Stimulated activated CD4-positive, alpha-beta T cell treated with anti-CD3 and anti-CD28 coated beads, Interleukin-12 subunit alpha, Interleukin-12 subunit beta, amount 100 ng/mL, for 4 hours (primary cell): ENCODE measurements at places on chromosomes 7 and 10.

GRCh38 chr10:63247771-63248170 is 114.6 kb downstream of the NRBF2 start:
- DNase-seq = no peak

GRCh38 chr10:99880080-99880835 is 97.8 kb downstream of the ABCC2 start:
- DNase-seq = no peak

- DNase-seq = no peak
Measured at GRCh38 chr10:70054902-70055301, 2.3 kb downstream of the MACROH2A2 start.

DNA sequence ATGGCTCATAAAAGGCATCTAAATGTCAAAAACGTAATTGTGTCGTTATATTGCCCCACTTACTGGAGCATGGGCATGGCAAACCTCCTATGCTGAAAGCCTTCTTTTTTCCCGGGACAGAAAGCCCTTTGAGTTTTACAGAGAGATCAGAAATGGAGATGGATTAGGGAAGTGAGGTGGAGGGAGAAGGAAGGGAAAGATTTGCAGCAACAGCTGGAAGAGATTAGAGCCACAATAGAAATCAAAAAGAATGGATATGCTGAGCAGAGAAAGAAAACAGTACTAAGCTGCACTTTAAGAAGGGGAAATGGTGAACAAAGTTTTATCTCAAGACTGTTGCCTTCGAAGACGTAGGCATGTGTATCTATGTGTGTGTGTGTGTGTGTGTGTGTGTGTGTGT is 97.2 kb upstream of the PCGF5 start:
- DNase-seq = no peak

GRCh38 chr7:11548532-11548931 is 283.5 kb downstream of the THSD7A start:
- DNase-seq = no peak

- no peak for DNase-seq
Measured at GRCh38 chr7:4240520-4241303, 441.4 kb upstream of the FOXK1 start.

DNA sequence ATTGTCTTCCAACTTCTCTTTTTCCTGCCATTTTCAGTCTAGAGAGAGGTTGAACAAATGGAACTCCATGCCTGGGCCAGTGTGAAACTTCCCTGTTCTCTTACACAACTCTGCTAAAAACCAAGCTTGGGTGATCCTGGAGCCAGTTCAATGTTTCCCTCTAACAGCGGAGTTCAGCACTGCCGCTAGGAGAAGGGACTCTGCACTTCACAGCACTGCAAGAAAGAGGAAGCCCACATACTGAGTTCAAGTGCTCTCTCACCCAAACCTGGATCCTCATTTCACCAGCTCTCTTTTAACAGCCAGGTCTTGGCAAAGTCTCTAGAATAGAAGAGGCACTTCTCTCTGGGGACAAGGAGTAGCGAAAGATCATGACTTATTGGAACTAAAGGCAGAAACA is 18.8 kb downstream of the FOXI2 start:
- DNase-seq = no peak

DNA sequence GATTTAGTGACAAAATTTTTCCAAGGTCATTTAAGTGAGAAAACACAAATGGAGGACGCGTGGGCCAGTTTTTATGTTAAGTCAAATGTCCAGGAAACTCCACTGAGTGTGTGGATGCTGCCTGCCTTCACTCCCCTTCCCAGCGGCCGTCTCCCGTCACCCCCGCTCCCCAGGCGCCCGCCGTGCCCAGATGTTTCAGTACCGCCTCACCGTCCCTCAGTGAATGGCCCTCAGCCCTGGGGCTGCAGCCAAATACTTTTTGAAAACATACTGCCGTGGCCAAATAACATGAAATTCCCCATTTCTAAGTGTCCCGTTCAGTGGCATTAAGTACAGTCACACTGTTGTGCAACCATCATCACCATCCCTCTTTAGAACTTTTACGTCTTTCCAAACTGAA is 131.9 kb downstream of the INSYN2A start:
- DNase-seq = no peak

GRCh38 chr10:3131098-3131497 is 41.5 kb downstream of the PITRM1 start:
- DNase-seq = no peak

- DNase-seq = no peak
Measured at GRCh38 chr7:134695321-134695860, 48.7 kb downstream of the BPGM start.

DNA sequence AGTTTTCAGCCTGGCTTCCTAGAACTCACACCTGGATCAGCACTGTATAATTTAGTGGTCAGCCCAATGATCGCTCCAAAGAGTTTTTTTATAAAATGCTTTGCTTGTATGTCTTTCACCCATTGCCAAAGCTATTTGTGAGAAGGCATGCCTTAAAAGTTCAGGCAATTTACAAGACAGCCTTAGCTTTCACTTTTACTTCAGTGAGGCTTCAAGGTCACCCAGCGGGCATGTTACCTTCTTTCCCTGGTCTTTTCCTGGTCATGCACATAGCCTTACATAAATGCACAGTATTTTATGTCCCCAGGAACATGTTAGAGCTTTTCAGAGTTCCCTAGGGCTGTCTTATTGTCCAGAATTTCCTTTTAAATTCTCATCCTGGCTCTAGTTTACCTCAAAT is 179.9 kb upstream of the TMEM72 start:
- DNase-seq = no peak

DNA sequence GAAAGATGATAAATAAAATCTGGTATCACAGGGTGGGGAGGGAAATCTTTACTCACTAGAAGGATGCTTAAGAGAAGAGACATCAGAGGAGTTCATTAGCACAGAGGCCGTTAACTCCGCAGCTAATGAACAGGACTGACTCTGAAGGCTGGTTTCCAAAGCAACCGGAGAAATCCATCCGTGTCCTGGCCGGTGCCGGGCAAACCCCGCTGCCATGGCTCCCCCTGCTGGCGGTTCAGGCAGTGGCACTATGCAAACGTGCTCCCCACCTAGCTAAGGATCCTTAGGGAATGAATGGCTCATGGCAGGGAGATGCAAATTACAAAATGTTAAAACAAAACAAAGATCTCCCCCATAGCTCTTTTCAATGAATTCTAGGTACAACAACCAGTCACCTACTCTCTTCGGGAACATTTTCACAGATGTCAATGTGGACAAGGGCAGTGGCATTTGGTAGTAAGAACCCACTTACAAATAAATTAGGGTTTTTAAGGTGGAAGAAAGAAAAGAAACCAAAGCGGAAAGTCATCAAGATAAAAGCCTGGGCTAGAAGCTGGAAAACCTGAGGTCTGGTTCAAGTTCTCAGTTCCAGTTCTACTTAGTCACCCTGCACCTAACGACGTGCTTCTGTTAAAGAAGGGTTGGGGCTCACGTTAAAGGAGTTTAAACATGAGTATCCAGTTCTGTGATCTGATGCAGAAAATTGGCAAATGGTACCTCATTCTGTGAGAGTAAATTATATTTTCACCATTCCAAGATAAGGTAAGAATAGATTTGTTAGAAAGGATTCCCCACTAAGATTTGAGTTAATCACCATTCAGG is 138.2 kb downstream of the SVIL start:
- peak; percentile 59 for DNase-seq

GRCh38 chr7:66523409-66523808 is 105.3 kb upstream of the KCTD7 start:
- DNase-seq = no peak

- no peak for DNase-seq
Measured at GRCh38 chr10:69883310-69884023, 81.8 kb downstream of the COL13A1 start.

DNA sequence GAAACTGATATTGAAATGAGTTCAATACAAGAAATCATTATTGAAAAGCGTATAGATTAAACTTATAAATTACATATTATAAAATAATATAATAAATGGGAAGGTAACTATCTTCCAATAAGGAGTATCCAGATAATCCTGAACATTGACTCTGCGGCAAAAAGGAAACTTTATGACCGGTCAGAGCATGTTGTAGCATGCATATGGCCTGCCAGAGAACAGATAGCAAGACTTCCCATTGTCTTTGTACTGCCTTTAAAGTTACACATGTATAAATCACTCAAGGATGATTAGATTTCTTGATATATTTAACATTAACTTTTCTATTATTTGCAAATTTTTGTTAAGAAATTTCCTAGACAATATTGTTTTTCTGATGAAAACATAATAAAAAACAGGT is 56.2 kb upstream of the ETV1 start:
- DNase-seq = no peak

DNA sequence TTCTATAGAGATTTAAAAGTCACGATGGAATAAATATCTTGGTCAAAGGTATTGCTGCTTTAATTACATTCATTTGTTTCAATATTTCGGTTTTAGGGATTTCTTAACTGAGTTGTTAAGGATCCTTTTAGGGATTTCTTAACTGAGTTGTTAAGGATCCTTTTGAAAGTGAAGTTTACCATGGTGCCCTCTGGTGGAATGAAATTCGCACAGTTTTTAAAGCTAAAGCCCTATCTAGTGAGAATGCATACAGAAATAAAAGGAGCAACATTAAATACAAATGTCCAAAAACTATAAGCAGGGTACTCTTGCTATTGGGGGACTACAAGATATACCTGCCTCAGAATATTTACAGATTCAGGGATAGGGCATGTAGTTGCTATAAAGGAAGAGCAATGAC is 193.7 kb downstream of the RNLS start:
- DNase-seq = no peak

DNA sequence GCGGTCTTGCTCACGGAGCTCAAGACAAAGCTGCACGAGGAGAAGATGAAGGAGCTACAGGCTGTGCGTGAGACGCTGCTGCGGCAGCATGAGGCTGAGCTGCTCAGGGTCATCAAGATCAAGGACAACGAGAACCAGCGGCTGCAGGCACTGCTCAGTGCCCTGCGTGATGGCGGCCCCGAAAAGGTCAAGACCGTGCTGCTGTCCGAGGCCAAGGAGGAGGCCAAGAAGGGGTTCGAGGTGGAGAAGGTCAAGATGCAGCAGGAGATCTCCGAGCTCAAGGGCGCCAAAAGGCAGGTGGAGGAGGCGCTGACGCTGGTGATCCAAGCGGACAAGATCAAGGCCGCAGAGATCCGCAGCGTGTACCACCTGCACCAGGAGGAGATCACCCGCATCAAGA is 51.4 kb downstream of the JAKMIP3 start:
- DNase-seq = no peak

GRCh38 chr10:128008521-128009250 is 101.8 kb downstream of the PTPRE start:
- DNase-seq = no peak

DNA sequence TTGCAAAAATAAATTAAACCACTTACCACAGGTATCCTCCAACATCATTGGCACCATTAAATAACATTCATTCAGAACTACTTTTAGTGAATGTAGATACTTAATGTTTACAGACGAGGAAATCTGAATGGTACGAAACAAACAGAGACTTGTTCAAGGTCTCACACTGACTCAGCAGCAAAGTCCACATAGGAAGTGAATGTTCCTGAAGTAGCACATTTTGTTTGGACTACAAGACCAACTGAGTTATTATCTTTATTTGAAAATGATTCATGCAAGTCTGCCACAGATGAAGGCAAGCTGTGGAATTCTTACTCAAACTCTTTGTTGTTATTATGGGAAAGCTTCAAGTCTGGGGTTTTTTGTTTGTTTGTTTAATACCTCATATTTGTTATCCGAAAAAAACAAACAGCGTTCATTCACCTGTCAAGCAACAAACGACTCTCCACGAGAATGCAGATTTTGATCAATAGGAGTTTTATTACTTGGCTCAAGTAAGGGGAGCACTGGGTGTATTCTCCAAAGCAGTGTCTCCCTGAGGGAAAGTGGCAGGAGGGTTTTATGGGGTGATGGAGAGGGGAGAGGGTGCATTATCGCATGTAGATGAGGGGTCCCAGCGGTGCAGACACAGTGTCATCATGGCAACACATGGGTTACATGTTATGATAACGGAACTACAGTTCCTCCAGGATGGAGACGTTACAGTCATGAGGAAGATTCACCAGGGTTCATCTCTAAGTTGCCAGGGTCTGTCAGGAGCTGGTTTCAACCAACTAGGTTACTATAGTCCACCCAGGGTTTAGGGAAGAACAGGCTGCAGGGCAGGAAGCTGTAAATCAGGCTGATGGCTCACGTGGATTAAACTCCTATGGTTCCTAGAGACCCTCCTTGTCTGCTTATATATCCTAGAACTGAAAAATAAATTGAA is 147.7 kb upstream of the AKR1E2 start:
- DNase-seq = no peak

DNA sequence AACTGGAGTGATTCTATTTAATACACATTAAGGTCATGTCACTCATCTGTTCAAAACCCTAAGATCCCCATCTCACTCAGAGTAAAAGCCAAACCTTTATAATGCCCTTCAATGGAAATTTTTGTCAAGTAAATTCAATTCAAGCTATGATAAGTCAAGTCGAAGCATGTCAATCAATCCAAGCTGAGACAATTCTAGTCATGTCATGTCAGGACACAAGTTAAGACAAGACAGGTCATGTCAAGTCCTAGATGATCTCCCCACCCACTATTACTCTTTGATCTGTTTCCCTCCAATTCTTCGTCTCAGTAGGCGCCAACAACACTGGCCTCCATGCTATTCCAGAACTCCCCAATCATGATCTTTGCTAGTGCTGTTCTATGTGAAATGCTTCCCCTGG is 141.4 kb downstream of the MAGI2 start:
- no peak for DNase-seq

DNA sequence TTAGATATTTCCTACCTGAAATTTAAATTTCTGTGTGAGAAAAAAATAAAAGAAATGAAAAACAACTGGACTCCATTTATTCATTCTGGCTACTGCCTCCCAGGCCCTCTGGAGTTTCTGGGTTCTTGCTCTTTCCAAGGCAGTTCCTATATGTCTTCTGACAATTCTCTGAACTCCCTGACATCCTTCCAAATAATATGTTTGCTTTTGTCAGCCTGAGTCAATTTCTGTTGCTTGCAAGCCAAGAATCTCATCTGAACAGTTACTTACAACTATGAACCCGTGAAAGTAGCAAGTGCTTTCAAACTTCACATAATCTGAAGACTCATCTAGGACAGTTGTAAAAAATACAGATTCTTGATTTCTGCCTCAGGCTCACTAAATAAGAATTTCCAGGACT is 216.7 kb upstream of the NPVF start:
- DNase-seq = no peak

DNA sequence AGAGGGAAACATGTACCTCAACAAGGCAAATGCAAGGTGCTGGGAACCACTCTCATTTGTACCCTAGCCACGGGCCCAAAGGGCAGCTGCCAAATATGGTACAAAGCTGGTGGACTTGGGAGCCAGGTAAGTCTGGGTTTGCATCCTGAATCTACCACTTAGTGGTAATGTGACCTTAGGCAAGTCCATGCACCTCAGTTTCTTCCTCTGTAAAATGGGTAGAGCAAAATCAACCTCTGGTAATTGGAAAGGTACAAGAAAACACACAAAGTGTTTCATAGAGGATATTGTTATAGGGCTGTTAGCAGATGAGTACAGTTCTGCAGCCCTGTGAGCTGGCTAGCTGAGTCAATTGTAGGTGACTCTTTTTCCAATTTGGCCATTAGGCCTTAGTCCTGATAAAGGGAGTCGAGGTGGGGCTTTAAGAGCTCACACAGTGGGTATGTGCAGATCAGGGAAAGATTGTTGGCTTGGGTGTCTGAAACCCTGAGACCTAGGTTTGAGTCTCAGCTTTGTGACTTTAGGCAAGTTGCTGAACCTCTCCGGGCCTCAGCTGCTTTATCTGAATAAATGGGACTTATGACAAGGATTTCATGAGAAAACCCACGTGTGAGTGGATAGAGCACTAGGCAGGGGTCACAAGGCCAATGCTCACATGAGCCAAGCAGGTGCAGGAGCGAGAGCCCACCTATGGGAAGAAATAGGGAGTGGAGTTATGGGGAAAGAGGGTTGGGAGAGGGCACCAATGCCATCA is 121.3 kb upstream of the GDF10 start:
- no peak for DNase-seq

- no peak for DNase-seq
Measured at GRCh38 chr7:73851410-73852338, 9.3 kb upstream of the TMEM270 start.
